ENCODE measurements at places on chromosomes 1 and 21. TPM values are rescaled to one million over a fixed set of nuclear protein-coding genes. Genes with fewer than 3 reads are reported as not detected.

- H3K4me1 ChIP-seq: peaks cover 17% of the 10 kb centered on the region
- peaks cover 47% of the 10 kb centered on the region for H3K36me3 ChIP-seq
- no peak for DNase-seq
Observed at GRCh38 chr1:12464598-12465056, 153.4 kb downstream of the DHRS3 start.

DNA sequence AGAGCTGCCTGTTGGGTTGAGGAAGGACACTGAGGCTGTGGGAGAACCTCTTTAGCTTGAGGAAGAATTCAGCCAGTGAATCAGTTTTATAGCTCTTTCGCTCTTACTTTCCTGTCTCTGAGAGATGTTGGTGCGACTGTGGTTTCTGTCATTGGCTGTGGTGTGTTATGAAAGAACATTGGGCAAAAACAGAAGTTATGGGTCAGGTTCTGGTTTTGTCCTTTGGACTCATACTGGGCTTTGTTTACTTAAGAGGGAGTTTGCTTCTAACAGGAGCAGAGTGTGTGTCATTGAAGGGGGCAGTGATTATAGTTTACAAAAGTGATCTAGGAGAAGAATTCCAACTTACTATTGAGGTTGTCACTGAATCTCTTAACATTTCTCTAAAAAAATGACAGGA, 97.0 kb downstream of the TLR5 start:
- DNase-seq: no peak
- no peak overlapping the region for H3K4me3 ChIP-seq
- no peak overlapping the region for H3K27ac ChIP-seq
- H3K4me1 ChIP-seq: no peaks in the 10 kb centered on the region
- no peaks in the 10 kb centered on the region for H3K36me3 ChIP-seq
- peaks cover 3% of the 10 kb centered on the region for H3K27me3 ChIP-seq

DNA sequence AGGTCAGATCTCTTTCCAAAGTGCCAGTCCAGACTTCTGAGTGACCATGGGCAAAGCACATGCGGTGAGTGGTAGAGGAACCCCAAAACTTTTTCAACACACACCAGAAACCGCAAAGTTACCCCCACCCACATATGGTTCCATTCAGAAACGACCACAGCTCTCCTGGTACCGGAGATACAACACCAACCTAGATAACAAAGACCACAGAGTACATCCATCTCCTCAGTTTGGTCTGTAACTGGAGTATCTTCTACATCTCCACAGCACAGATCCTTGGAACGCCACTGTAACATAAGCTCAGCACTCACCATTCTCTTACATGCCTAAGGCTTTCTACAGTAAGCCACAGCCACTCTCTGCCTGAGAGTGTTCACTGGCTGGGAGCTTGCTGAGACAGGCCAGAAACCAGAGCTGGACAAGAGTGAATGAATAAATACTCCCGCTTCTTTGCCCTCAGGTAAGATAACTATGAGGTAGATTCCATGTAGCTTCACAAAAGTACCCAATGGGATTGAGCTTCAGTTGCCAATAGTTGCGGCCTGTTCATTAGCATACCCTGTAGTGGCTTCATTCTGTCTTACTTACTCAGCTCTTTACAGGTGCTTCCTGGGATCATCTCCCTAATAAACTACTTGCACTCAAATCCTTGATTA, 81.8 kb downstream of the SMYD3 start:
- peaks cover 6% of the 10 kb centered on the region for H3K4me1 ChIP-seq
- peaks cover 1% of the 10 kb centered on the region for H3K36me3 ChIP-seq
- no peaks in the 10 kb centered on the region for H3K27me3 ChIP-seq
- H3K27ac ChIP-seq: no peak overlapping the region
- no peak for DNase-seq
- no peak overlapping the region for H3K4me3 ChIP-seq

DNA sequence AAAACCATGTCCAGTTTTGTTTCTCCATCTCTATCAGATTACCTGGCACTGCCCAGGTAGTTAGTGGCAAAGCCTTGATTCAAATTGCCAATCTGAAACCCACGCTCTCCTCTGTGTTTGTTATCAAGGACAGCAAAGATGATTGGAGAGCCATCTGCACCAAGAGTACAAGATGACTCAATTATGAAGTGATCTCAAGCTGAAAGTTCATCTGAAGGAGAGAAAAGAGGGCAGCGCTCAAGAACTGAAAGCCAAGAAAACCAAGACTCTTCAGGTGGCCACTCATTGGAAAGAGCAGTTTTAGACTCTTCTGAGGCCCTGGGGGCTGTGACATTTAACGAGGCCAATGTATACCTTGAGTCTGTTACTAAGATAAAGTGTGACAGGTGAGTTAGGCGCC, 13.8 kb downstream of the RXRG start:
- DNase-seq: no peak
- peaks cover 14% of the 10 kb centered on the region for H3K27me3 ChIP-seq
- no peaks in the 10 kb centered on the region for H3K36me3 ChIP-seq
- peaks cover 3% of the 10 kb centered on the region for H3K4me1 ChIP-seq
- H3K27ac ChIP-seq: no peak overlapping the region

DNA sequence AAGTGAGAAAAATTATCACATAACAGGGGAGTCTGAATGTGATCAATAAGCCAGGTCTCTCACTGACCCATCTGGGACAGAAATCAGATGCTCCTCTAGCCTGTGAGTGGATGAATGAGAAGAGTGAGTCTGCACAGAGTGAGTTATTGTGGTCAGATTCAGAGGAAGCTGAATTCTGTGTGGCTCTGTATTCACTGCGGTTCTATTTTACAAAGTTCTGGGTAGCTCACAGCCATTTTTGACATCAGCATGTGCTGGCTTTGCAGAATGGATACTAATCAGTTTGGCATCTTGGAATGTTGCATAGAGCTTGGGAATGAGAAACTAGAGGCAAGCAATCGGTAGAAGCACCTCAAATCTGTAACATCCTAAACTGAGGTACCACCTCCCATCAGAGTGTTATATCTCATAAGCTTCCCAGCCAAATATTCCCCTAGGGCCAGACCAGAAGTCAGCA, 3.8 kb downstream of the COLGALT2 start:
- peaks cover 13% of the 10 kb centered on the region for H3K4me1 ChIP-seq
- no peaks in the 10 kb centered on the region for H3K36me3 ChIP-seq
- DNase-seq: no peak
- peaks cover 65% of the 10 kb centered on the region for H3K27me3 ChIP-seq
- H3K4me3 ChIP-seq: no peak overlapping the region
- no peak overlapping the region for H3K27ac ChIP-seq

DNA sequence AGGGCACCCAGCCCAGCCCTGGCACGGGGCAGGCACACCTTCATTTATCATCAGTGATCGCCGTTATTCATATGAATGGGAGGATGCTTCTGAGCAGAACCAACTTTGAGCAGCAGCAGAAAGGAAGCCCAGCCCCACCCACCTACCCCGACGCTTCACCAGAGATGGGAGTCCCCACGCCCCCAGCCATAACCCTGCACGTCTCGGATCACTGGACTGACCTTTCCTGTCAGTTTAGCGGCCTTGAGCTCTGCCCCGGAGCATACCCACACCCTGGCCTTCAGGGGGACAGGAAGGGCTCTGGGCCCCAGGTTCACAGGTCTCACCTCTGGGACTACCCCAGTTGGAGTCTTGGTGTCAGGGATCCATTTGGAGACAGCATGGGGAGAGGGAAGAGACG, 18.1 kb downstream of the LRP8 start:
- H3K27me3 ChIP-seq: no peaks in the 10 kb centered on the region
- no peak overlapping the region for H3K4me3 ChIP-seq
- H3K27ac ChIP-seq: no peak overlapping the region

- H3K27ac ChIP-seq: peak overlapping the region; percentile 6
- DNase-seq: no peak
- peaks cover 25% of the 10 kb centered on the region for H3K4me1 ChIP-seq
- no peaks in the 10 kb centered on the region for H3K27me3 ChIP-seq
Observed at GRCh38 chr21:44374601-44375280, 21.3 kb downstream of the TRPM2 start.

- peaks cover 20% of the 10 kb centered on the region for H3K36me3 ChIP-seq
- peaks cover 59% of the 10 kb centered on the region for H3K4me1 ChIP-seq
- H3K27ac ChIP-seq: peak overlapping the region; percentile 88
- DNase-seq: no peak
- peaks cover 81% of the 10 kb centered on the region for H3K27me3 ChIP-seq
- peak overlapping the region; percentile 75 for H3K4me3 ChIP-seq
Observed at GRCh38 chr1:25676488-25676887, 59.9 kb downstream of the MAN1C1 start.

DNA sequence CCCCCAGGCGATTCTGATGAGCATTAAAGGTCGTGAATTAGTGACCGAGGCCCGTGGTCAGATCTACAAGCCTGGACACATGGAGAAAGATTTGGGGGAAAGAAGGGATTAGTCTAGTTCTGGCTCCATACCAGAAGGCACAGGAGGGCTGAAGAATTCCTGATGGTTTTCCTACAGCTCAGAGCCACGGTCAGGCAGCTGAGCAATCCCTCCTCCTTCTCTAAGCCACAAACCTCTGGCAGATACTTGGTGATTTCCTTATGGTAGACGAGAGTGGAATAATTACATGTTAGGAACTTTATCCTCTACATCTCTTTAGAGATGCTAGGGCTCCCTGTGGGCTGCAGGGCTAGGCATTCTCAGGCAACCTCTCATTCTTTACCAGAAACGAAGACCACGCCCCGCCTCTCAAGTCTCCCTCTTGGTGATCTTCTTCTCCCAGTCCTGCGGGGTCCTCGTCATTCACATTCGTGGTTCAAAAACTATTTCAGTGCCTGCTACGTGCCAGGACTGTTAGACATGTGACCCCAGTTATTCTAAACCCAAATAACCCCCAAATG, 20.5 kb upstream of the ZBTB18 start:
- no peak for DNase-seq
- peaks cover 9% of the 10 kb centered on the region for H3K27me3 ChIP-seq

- peak; percentile 82 for DNase-seq
- no peak overlapping the region for H3K4me3 ChIP-seq
- H3K36me3 ChIP-seq: no peaks in the 10 kb centered on the region
- H3K4me1 ChIP-seq: peaks cover 6% of the 10 kb centered on the region
- H3K27me3 ChIP-seq: peaks cover 7% of the 10 kb centered on the region
Observed at GRCh38 chr1:58739856-58740466, 40.1 kb upstream of the MYSM1 start.

GRCh38 chr1:16249596-16250241, 12.7 kb upstream of the CPLANE2 start:
- H3K36me3 ChIP-seq: peaks cover 38% of the 10 kb centered on the region
- H3K27me3 ChIP-seq: no peaks in the 10 kb centered on the region
- H3K4me3 ChIP-seq: no peak overlapping the region
- H3K27ac ChIP-seq: no peak overlapping the region

- no peaks in the 10 kb centered on the region for H3K27me3 ChIP-seq
- DNase-seq: peak; percentile 92
- peaks cover 8% of the 10 kb centered on the region for H3K36me3 ChIP-seq
- H3K27ac ChIP-seq: no peak overlapping the region
Observed at GRCh38 chr21:44932408-44933181, 7.2 kb upstream of the SLX9 start.

DNA sequence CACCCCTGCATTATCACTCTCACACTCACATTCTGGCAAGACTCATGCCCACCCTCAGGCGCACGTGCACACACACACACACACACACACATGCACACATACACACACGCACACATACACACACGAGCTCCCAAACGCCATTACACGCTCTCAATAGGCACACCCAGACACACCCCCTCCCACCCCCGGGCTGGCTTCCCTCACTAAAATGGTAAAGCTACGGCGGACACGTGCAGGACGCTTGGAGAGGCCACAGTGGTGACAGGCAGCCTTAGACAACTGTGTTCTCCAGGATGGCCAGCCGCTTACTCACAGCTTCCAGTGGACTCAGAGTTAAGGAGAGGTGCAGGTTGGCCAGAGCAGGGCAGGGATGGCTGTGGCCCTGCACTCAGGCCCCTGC, 10.1 kb downstream of the MATN1 start:
- no peak overlapping the region for H3K4me3 ChIP-seq
- no peaks in the 10 kb centered on the region for H3K36me3 ChIP-seq

GRCh38 chr1:13723810-13724209, 23.8 kb downstream of the PRDM2 start:
- no peak overlapping the region for H3K4me3 ChIP-seq
- H3K27ac ChIP-seq: no peak overlapping the region
- peaks cover 1% of the 10 kb centered on the region for H3K36me3 ChIP-seq
- DNase-seq: no peak
- no peaks in the 10 kb centered on the region for H3K27me3 ChIP-seq

DNA sequence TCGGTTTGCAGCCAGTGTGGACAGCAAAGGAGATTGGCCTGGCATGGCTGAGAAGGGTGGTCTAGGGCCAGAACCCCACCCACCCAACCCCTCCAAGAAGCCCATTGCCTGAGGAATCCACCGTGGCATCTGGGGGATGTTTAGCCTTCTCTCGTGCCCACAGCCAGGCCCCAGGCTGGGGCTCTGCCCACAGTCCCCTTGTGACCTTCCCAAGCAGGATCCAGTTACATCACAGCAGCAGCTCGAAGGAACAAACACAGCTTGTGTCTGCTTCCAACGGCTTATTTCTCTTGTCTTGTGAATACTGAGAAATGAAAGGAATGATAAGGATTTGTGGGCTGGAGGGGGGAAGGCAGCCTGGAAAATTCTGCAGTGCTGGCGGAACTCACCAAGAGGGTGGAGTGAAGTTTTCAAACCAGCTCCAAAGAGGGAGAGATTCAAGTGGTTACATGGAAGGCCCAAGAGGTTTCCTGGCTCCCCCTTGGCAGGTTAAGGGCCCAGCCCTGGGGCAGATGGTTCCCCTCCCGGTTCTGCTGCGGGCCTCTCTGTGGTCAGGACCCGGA, 61.6 kb downstream of the DHRS3 start:
- H3K4me1 ChIP-seq: no peaks in the 10 kb centered on the region
- H3K27me3 ChIP-seq: no peaks in the 10 kb centered on the region
- H3K27ac ChIP-seq: no peak overlapping the region
- no peak overlapping the region for H3K4me3 ChIP-seq
- DNase-seq: no peak

DNA sequence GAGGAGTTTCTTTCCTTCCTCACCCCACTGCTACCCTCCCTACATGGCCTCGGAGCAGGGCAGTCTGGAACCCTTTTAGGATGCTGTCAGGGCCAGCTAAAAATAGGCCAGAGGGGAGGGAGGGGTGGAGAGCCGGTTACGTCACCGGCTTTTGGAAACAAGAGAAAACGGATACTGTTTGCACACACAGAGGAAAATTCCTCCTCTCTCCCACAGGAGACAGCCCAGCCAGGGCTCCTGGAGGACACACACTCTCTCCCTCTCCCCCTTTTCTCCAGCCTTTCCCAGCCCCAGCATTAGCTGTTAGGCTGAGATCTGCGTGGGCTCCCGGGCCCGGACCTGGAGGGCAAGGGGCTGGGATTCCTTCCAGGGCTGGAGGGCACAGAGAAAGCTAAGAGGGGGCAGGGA, 20.0 kb upstream of the ALDH4A1 start:
- H3K27me3 ChIP-seq: no peaks in the 10 kb centered on the region
- H3K36me3 ChIP-seq: peaks cover 12% of the 10 kb centered on the region
- DNase-seq: no peak

PLA2G5 gene
- not detected for total RNA-seq

ASTN1 gene
- total RNA-seq: not detected

LIPI gene
- not detected for total RNA-seq

GJA9 gene
- not detected for total RNA-seq

TMEM51 gene
- 0.14 TPM for total RNA-seq

ANXA9 gene
- total RNA-seq: 0.12 TPM

UMODL1 gene
- not detected for total RNA-seq

AMY2B gene
- total RNA-seq: 3.2 TPM

SLFNL1 gene
- 0.14 TPM for total RNA-seq

RAB7B gene
- not detected for total RNA-seq

NRAS gene
- 61.4 TPM for total RNA-seq

KRTAP10-3 gene
- not detected for total RNA-seq

RGS8 gene
- not detected for total RNA-seq
